EH (cell line): ENCODE measurements at places on chromosomes 12 and 14.
A peak's percentile ranks its signal among the peaks of the same experiment; 100 is the strongest.

GRCh38 chr12:92076101-92076500, 69.5 kb downstream of the BTG1 start:
- peak; percentile 80 for DNase-seq

GRCh38 chr14:51431033-51431709, 191.1 kb downstream of the TMX1 start:
- DNase-seq: peak; percentile 51

GRCh38 chr12:106118-106591, 39.6 kb downstream of the IQSEC3 start:
- DNase-seq: no peak

- no peak for DNase-seq
Observed at GRCh38 chr14:24435998-24436354, 6.2 kb downstream of the KHNYN start.

- no peak for DNase-seq
Observed at GRCh38 chr12:132602572-132603239, 7.7 kb downstream of the LRCOL1 start.

GRCh38 chr12:7282844-7283243, 21.0 kb upstream of the ACSM4 start:
- DNase-seq: no peak

GRCh38 chr14:33539918-33540357, 410.9 kb downstream of the EGLN3 start:
- DNase-seq: no peak

DNA sequence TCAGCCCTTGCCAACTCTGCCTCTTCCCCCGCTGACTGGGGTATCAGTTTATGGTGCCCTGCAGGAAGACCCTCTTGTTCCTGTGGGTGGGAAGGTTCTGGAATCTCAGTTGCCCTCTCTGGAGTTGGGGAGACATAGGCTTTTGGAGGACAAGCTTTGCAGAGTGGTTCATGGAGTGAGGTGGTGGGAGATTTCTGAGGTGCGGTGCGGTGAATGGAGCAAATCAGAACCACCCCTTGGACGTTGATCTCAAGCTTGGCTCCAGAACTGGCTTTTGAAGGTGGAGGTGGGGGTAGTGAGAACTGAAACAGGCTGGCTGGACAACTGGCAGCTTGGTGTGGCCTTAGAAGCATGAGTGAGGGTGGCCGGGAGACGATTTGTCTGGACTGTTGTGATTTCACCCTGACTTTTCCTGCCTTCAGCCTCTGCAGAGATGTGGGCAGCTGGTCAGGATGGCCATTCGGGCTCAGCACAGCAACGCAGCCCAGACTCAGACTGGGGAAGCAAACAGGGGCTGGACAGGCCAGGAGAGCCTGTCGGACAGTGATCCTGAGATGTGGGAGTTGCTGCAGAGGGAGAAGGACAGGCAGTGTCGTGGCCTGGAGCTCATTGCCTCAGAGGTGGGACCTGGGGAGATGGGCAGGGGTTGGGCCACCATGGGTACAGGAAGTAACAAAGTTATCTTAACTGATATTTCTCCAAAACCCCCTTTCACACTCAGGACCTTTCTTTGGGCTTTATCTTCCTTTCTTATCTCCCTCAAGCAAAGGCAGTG, 1.1 kb downstream of the SHMT2 start:
- DNase-seq: peak; percentile 47

GRCh38 chr12:24944601-24944975, 4.3 kb downstream of the BCAT1 start:
- no peak for DNase-seq

DNA sequence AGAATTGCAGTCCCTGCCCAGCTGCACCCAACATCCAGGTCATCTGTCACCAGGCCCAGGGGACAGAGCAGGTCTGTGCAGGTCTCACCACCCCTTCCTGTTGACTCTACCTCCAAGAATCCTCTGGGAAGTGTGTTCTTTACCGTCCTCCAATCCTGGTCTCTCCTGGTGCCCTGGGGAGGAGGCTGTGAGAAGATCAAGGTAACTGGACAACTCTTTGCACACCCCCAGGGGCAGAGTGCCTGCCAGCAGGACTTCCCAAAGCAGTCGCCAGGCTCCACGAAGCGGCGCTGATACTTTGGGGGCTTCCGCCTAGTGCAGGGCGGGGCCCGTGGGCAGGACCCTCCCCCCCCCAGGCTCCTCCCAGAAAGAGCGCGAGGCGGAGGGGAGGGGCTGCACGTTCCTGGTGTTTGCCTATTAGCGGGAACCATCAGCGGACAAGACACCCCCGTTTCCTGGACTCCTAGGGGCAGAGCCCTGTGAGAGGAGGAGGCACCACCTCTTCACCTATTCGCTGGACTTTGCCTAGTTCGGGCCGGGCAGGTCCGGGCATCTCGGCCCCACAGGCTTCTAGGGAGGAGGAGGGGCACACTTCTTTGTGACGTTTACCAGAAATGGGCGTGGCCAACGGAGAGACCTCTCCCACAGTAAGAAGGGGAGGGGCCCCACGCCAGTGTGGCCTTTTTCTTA, 918.0 kb downstream of the AACS start:
- no peak for DNase-seq

DNA sequence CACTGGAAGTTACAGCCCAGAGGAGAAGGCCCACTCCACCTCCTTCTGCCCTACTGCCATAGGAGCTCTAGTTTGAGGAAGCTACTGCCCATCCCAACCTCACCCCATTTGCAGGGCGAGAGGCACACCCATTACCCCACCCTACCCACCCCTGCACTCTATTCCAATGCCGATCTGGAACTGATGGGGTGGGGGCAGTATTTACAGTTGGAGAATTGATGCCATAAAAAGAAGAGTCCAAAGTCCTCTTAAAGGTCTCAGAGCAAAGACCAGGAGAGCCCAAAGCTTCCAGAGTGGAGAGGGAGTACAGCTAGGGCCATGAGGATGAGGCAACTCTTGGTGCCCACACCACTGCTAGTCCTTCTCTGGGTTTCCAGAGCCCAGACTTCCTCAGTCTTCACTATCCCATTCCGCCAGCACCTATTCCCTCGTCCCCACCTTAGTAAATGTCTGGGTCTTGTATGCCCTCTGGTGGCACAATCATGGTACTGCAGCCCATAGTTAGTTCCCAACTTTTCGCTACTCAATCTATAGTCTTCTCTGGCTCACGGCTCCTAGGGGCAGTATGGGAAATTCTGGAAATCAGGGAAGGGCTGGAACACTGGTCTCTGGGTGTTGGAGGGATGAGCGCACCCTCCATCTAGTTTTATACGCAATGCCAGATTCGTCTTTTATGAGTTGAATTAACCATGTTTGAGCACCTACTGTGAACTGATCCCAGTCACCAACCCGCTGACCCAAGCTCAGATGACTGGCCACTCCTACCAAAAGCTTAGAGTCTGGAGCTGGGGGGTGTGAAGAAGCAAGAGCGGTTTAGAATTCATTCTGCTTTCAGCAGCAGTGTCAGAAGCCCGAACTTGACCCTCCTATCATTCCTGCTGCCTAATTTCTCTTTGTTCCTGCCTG, 6.9 kb upstream of the ADCY6 start:
- DNase-seq: peak; percentile 85

DNA sequence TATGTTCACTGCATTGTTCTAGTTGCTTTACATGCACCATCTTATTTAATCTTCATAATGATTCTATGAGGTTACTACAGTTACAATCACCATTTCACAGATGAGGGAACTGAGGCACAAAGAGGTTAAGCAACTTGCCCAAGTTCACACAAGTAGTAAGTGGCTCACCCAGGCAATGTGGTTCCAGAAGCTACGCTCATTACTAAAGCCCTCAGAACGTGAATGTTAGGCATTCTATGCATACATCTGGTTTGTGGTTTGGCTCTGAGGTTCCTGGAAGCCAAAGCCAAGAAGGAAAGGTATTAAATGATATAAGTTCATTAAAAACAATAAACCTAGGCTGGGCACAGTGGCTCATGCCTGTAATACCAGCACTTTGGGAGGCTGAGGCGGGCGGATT, 14.4 kb upstream of the VRTN start:
- peak; percentile 82 for DNase-seq

DNA sequence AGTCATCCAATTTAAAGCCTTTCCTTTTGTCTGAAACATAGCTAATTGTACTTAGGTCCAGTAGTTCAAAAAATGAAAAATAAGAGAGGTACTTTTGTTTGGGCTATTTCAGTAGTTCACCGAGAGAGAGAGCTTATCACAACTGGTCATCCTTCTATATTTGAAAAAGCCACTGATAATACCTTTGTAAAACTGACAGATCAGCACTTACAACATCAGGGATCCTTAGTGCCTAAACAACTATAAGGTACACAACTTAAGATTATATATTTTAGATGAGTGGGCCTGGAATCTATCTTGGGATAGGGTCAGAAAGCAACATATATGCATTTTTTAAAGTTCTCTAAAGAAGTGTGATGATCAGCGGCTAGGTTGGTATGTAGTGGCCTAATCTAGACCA, 97.9 kb downstream of the SOX5 start:
- no peak for DNase-seq

- DNase-seq: peak; percentile 26
Observed at GRCh38 chr14:105299654-105300541, 903 bp downstream of the BRF1 start.

DNA sequence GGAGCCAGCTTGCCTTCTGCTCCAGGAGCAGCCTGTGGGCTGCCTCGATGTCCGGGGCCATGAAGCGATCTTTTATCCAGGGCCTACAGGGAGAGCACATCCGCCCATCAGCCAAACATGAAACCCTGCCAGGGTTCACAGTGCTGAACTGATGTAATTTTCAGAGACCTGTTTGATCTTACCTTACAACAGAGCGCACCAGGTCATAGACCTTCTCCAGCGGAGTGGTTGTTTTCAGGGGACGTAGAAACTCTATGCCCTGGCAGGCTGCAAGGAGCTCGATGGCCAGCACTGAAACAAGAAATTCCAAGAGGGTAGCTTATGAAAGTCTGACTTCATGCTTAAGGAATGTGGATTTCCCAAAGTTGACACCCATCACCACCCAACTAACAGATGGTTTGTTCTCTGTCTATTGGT, 19.7 kb downstream of the HAL start:
- DNase-seq: peak; percentile 28

- no peak for DNase-seq
Observed at GRCh38 chr14:95126906-95127530, 30.3 kb downstream of the DICER1 start.

DNA sequence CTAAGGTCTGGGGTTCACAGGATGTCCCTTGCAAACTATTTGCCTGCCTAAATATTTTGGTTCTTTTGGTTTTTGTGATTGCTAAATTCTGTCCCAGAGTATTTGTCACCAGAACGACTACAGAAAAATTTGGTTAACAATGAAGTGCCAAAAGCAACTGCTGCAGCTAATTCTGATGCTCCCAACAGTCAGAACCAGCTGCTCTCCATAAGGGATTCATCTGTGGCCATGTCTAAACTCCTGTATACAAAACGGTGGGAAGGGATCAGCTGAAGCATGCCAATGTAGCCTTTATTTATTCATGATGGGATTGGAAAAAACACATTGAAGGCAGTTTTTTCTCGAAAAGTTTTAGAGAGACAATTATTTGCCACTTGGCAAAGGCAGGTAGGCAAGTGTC, 29.3 kb upstream of the PELI2 start:
- DNase-seq: no peak

DNA sequence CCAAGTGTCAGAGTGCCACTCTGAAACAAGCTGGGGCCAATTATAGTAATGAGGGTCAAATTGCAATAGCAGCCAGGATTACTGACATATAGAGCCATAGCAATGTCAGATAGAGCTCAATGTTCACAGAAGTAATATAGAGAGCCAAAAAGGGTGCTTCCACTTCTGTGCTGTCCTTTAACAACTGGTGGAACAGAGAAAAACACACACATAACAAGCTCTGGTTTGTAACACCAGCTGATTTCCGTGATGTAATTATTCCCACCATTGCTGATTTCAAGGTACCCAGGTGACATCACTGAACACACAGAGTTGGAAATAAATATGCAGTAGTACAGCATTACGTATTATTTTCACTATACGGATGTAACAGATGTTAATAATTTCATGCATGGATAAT, 3.0 kb upstream of the CLEC2B start:
- no peak for DNase-seq

GRCh38 chr12:50928392-50928791, 24.0 kb upstream of the HIGD1C start:
- no peak for DNase-seq

- no peak for DNase-seq
Observed at GRCh38 chr12:59716043-59716442, 120.2 kb downstream of the SLC16A7 start.

- DNase-seq: no peak
Observed at GRCh38 chr12:50214018-50214417, 46.8 kb upstream of the CERS5 start.

- no peak for DNase-seq
Observed at GRCh38 chr14:99174770-99175319, 97.2 kb downstream of the BCL11B start.

DNA sequence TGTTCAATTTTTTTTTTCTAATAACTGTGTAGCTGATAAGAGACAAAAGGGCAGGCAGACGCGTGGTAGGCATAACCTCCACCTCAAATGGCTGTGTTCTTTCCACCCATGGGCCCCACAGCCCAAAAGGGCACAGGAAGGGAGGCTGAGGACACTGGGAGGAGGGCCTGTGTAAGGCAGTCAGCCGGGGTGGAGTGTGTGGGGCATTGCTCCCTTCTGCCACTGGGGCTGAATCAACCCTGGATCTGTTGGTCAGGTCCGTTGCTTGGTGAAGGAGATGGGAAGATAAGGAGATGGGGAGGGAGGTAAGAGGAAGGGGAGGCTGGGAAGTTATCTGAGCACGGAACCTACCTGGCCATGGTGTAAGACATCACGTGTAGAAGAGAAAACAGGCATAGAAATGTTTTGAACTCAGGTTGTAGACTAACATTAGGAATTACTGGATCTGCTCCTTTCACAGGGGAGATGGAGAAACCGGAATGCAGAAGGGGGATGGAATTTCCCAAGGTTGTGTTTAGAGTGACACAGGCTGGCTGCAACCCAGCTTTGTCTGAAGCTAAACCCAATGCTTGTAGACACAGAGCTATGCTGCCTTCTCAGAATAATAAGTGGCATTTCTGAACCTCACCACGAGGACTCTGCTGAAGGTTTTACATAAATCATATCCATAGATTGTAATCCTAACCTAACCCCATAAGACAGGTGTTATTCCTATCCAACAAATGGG, 138.5 kb upstream of the NOS1 start:
- no peak for DNase-seq
